Muscle of back (tissue), 13 donors: ENCODE measurements at places on chromosomes 16 and 17.

DNA sequence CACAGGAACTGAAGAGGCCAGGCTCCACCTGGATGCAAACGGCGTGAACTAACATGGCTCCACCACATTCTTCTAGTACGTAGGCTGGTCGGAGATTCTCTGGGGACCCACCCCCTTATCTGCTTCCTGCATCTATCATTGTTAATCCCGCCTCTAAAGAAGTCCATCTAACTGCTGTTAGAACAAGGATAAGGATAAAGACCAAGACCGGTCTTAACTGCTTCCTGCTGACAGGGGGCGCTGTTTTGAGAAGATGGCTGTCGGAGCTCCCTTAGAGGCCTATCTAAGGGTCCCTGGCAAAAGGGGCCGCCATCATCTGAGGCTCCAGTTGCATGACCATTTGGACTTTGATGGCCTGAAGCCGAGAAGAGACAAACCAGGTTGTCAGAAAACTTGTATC lies 25.8 kb upstream of the TNFSF12 start:
- DNase-seq: no peak

- DNase-seq: peak; percentile 85
Observed at GRCh38 chr17:42312285-42313130, 24.2 kb downstream of the STAT5A start.

DNA sequence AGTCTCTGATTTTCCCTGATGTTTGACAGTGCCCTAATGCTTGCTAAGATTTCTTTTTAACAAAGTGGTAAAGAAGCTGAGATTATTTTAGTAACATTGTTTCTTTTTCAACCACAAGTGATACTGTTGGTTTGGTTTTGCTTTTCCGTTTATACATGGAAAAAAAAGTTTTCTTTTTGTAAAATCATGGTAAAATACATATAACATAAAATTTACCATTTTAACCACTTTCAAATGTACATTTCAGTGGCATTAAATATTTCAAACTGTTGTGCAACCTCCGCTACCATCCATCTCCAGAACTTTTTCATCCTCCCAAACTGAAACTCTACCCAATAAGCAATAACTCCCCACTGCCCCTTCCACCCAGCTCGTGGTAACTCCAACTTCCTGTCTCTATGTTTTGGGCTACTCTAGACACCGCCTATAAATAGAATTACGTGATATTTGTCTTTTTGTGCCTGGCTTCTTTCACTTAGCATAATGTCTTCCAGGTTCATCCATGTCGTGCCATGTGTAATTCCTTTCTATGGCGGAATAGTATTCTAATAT lies 4.6 kb downstream of the CIITA start:
- DNase-seq: no peak

DNA sequence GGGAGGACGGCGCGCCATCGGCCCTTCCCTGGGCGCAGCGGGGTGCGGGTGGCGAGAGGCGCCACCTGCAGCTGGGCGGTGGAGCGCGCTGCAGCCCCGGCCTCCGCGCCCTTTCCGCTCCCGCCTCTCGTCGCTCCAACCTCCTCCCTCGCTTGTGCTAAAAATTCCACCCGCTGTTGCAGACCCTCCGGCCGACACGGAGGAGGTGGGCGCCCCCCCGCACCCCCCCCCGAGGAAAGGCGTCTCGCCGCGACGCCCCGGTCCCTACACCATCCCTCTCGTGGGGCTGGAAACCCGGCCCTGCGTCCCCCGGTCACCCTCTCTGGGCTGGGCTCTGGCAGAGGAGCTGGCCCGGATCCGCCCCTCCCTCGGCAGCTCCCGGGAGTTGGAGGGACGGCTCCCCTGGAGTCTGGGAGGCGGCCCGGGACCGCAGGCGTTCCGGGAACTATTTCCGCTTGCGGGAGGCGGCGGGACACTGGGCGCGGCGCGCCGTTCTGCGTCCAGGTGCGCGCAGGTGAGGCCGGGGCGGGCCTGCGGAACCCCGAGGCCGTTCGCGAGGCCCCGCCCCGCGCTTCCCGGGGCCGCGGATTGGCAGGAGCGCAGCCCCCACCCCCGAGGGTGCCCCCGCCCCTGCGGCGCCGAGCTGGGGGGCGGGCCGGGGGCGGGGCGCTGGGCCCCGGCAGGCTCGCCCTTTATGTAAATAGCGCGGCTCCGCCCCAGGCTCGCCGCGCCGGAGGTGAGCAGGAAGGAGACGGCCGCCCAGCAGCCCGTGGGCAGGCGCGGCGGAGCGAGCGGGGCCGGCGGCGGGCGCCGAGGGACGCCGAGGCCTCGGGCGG lies at the start of gene LLGL2:
LLGL2 (plus strand) TSS at position 728 of the 836 bp plus-strand sequence. CDS start 17,730 bp downstream, outside the sequence.
- DNase-seq: peak; percentile 63

DNA sequence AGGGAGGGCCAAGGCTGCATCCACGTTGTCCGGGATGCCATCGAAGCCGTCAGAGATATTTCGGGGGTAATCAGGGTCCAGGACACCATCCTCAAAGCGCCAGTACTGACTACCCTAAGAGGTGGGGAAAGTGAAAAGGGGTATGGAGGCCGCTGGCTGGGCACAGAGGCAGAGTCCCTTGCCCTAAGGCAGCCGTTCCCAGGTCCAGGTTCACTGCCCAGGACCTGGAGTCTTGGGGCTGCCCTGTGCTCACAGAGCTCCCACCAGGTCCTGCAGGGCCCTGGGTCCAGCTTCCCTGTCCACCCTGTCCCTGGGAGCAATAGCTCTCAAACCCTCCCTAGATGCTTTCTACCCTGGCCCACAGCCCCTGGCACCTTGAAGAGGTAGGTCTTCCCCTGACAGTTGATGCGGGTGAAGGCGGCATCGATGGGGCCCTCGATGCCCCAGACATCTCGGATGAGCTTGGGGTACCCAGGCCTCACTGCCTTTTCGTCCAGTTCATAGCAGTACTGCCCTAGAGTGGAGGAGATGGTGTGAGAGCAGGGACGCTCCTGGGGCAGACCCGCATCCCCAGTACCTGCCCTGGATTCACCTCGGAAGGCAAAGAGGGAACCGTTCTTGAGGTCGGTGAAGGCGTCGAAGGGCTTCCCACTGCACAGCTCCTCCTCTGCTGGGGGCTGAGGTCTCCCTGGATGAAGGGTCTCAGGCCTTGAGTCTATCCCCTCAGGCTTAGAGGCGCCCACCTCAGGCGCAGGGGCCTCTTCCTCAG lies 1.0 kb downstream of the VTN start:
- DNase-seq: no peak

- peak; percentile 90 for DNase-seq
Observed at GRCh38 chr17:50190603-50191358, 10.7 kb downstream of the COL1A1 start.

- peak; percentile 72 for DNase-seq
Observed at GRCh38 chr17:2398655-2399571, 1.9 kb downstream of the MNT start.
